CD4-positive, alpha-beta T cell treated with Interleukin-17A for 1 hour (primary cell): ENCODE measurements at places on chromosomes 3 and 15.

DNA sequence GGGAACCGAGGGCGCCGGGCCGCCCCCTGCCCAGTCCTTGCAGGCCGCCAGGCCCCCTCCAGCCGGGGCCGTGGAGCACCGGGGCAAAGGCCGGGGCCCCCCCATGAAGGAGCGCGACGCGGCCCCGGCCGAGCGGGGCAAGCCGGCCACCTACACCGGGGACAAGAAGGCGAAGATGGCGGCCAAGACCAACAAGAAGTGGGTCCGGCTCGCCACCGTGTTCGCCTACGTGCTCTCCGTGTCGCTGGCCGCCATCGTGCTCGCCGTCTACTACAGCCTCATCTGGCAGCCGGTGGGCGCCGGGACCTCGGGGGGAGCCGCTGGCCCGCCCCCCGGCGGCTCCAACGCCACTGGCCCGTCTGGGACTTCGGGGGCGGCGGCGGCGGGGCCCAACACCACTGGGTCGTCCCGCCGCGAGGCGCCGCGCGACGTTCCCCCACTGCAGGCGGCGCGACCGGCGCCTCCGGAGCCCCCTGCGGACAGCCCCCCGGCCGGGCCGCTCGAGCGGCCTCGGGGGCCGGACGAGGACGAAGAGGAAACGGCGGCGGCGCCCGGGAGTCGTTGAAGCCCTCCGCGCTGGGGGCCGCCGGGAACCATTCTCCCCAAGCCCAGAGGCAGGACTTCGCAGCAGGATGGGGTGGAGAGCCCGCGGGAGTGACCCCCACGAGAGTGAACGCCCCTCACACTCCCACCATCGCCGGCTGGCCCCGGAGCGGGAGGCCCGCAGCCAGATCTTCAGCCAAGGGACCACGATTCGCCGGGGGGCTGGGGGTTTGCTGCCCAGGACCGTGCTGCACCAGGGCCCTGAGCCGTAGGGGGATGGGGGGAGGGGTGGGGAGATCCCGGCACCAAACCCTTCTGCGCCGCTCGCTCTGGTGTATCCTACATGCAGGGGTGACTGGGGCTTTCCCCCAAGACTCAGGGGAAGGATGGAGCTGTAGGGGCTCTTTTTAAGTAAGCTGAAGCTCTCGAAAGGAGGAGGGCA lies 753 bp downstream of the INAFM2 start:
- DNase-seq: peak; percentile 28

- DNase-seq: no peak
Measured at GRCh38 chr3:194900854-194901522, 215.3 kb downstream of the FAM43A start.

DNA sequence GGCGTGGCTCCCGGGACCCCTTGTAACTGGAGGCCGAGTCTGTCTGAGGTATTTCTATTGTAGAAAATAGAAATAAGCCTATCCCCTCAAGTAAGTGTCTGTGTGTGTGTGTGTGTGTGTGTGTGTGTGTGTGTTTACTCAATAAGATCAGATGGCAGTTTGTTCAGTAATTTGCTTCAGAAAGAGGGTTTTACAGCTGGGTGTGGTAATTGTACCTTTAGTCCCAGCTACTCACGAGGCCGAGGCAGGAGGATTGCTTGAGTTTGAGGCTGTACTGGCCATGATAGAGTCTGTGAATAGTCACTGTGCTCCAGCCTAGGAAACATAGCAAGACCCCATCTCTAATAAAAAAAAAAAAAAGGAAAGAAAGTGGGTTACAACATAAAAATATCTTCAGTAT lies 8.7 kb downstream of the SPINT1 start:
- DNase-seq: no peak

GRCh38 chr3:177460047-177460446 lies 262.8 kb upstream of the TBL1XR1 start:
- DNase-seq: no peak

DNA sequence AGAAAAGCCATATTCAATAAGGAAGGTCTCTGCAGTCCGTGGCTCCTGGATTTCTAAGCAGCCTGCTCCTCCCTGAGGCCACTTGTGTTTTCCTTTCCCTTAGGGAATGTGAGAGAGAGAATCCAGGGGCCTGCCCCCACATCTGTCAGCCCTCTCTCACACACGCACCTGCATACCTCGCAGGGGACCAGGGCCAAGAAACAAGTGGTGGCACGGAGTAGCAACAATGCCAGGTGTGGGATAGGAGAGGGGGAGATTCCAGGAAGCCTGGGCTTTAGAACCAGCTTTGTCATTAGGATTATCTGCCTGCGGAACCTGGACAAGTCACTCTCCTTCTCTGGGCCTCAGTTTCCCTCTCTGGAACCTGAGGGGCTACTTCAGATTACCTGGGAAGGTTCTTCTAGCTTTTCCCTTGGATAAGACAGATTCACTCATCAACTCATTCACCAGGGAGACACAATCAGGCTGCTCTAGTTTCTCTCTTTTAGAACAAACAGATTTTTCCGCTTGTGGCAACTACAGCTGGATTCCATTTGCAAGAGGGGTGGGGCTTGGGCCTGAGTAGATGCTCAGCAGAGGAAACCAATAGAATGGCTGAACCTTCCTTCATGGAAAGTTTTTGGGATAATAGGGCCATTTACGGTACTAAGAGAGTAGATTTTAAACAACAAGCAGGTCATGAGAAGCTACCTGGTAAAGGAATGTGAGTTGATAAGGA lies 19.5 kb downstream of the BCL6 start:
- no peak for DNase-seq
